ENCODE measurements at places on chromosomes 7 and 10.

GRCh38 chr7:109844362-109844761 is 1246.6 kb upstream of the LRRN3 start:
- no peak for DNase-seq

GRCh38 chr10:126617733-126618132 is 52.8 kb downstream of the C10orf90 start:
- DNase-seq: no peak

DNA sequence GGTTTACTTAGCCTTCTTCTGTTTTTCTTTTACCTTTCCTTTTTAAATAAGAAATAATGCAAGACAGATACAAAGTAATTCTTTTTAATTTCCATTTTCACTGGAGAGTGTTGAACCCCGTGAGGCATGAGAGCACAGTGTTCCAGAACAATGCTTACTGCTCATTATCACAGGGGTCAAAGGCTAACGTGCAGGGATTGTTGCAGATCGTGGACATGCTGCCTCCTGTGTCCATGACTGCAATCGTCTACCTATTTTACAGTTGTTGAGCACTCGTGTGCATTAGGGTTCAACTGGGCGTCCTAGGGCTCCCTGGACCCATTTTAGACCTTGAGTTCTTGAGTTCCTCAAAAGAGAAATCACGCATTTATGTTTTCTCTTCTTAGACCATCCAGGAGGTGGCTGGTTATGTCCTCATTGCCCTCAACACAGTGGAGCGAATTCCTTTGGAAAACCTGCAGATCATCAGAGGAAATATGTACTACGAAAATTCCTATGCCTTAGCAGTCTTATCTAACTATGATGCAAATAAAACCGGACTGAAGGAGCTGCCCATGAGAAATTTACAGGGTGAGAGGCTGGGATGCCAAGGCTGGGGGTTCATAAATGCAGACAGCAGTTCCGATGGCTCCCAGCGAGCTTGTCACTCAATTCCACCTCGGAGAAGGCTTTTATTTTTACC is 124.2 kb downstream of the EGFR start:
- no peak for DNase-seq

GRCh38 chr10:80465451-80465835 is 11.3 kb downstream of the TSPAN14 start:
- no peak for DNase-seq

DNA sequence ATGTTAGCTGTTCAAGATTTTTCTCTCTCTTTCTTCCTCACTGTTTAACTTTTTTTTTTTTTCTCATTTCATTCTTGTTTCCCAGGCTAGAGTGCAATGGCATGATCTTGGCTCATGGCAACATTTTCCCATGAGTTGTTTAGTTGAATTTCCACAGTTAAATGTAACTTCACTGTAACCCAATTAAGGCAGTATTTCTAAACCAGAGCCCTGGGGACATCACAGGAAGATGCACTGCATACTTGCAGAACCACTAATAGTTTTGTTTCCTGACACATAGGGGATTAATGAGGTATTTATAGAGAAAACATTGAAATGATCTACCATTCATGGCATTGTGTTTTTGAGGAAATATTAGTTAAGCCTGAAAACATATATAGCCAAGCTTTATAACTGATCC is 795.6 kb upstream of the GHITM start:
- DNase-seq: no peak

DNA sequence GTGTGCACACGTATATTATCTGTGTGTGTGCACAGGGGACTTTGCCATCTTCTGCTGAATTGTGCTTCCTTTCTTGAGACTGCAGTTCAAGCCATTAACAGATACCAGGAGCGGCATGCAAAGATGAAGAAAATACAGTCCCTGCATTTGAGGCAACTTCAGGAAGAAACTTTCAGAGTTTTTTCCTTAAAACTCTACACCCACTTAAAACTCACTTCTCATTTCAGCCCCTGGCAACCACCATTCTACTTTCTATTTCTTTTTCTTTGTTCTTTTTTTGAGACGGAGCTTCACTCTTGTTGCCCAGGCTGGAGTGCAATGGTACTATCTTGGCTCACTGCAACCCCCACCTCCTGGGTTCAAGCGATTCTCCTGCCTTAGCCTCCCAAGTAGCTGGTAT is 448.9 kb upstream of the ZMIZ1 start:
- no peak for DNase-seq

GRCh38 chr7:40965016-40965415 is 737.9 kb downstream of the INHBA start:
- no peak for DNase-seq

GRCh38 chr10:4382811-4383210 is 443.2 kb upstream of the AKR1E2 start:
- no peak for DNase-seq

GRCh38 chr10:109454691-109455090 is 468.6 kb downstream of the XPNPEP1 start:
- no peak for DNase-seq

- no peak for DNase-seq
These were observed 90.1 kb downstream of the MKI67 start for GRCh38 chr10:128036011-128036615.

GRCh38 chr7:2823130-2823529 is 21.0 kb downstream of the GNA12 start:
- DNase-seq: no peak

GRCh38 chr10:19904202-19904661 is 88.0 kb downstream of the PLXDC2 start:
- no peak for DNase-seq

- DNase-seq: no peak
These were observed 12.1 kb downstream of the AVL9 start for GRCh38 chr7:32507414-32507813.

DNA sequence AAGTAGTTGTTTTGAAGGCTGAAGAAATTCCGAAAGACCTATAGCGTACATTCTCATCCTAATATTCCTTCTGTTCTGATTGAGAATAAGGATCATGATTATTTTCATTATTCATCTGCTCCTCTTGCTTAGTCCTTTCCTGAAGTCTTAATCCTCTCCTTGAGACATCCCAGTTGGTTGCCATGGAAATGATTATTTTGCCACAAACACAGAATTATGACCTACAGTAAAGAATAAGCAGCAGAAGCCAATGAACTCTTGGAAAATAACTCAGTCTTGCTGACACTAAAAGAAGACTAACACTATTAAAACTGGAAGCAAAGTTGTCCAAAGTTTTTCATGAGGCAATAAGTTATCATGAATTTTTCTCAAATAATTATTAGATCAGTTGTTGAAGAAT is 47.8 kb upstream of the JAZF1 start:
- DNase-seq: no peak

GRCh38 chr10:17649836-17650235 is 5.9 kb downstream of the STAM start:
- DNase-seq: no peak

GRCh38 chr7:148505645-148506375 is 84.8 kb upstream of the C7orf33 start:
- DNase-seq: peak; percentile 39

DNA sequence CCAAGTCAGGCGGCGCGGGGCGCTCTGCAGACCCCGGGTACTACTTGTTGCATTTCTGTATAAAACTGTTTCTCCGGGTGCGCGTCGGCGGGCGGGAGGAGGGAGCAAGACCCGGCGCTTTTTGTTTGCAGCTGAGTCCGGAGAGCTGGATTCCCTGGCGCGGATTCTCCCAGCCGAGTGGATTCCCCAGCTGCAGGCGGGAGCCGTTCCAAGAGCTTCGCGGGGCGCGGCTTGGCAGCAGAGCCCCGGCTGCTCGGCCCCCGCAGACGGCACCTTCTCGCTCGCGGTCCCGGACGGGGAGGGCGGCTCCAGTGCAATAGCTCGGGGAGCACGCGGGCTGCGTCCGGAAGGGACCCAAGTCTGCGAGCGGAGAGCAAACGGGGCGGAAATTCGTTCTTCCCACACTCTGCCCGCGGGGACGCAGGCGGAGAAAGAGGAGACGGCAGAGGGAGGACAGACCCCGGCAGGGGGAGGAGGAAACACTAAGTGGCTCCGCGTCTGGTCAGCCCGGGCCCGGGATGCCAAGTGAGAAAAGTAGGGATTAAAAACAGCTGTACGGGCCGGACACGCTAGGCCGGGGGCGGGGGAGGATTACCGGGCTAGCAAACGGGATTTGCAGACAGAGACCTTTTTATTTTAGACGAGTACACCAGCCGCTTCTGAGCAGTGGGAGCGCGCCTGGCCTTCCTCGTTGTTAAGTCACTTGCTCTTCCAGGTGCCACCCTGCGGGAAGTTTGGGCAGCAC is at the start of gene TRIL:
TRIL (minus strand) TSS at position 96 of the 745 bp plus-strand sequence. CDS start 284 bp downstream, outside the sequence.
- peak; percentile 92 for DNase-seq

DNA sequence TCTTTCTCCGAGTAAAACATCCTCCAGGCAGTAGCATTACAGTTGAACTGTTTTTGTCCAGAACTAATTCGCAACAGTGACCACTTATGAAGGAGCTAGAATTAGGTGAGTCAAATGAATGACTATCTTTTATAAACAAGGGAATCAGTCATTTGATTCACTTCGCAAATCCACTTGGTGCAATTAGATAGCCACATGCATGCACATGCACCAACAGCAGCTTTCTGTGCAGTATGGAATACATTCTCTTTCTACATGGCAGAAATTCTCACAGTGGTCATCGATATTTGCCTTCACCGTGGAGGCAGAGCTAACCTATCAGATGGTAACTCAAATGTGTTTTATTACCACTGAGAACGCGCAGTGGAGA is 118.8 kb downstream of the CDK6 start:
- no peak for DNase-seq

GRCh38 chr10:126090443-126090842 is 194.1 kb downstream of the FANK1 start:
- no peak for DNase-seq

DNA sequence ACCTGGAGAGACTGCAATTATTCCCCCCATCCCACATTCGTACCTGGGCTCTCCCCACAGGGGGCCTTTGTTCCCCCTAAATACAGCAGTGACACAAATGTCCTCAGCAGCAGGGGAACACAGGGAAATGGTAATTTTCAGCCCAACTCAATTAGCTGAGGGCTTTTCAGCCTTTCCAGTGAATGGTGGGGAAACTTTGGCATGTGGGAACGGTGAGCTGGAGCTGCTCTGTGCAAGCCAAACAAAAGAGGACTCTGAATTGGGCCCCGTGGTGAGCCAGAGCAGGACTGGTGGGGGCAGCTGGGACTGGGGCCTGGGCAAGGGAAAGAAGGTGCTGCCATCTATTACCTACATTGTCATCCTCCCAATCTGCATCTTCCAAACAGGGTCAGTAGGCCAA is 51.0 kb downstream of the FBXW4 start:
- no peak for DNase-seq

DNA sequence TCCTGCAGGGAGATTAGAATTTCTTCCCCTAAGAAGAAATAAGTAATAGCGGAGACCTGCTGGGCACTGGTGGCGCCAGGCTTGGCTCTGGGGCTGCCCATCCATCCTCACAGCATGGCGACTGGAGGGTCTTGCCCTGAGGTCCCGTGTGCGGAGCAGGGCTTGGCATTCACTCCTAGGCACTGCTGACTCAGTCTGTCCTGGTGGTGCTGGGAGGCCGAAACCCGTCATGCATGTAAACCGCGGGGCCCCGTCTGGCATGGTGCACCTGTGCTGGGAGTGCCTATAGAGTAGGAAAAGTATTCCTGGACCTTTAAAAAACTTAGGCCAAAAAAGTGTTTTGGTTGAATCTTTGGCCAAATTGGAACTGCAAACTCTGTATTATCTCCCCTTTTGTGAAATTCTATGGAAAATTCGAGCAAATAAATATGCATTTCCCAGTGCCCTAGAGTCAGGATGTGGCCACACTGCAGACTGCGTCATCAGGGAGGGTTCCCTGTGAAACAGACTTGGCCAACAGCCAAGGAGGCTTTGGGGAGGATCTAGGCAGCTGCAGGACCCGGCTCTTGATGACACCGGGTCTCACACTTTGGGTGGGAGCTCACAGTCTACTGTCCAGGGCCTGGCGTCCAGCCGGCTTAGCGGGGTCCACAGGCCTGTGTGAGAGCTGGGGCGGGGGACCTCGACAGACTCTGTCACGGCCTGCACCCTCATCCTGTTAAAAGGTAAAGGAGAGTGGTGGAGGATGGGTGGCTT is 122.3 kb downstream of the VIPR2 start:
- DNase-seq: no peak

DNA sequence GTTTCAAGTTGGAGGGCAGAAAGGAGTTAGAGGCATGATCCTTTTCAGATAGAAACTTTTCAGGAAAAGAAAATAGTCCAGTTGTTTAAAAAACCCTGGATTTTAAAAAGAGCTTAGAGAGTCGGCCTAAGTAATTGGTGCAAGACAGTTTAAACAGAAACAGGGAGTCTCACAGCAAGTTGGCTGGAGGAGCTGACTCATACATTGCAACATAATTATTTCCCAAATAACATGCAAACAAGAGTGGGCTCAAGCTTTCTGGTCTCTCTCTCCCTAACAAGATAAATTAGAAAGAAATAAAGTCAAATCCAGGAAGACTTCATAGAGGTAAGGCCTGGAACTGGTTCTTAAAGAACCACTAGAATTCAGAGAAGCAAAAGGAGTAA is 100.3 kb upstream of the AGBL3 start:
- DNase-seq: no peak

DNA sequence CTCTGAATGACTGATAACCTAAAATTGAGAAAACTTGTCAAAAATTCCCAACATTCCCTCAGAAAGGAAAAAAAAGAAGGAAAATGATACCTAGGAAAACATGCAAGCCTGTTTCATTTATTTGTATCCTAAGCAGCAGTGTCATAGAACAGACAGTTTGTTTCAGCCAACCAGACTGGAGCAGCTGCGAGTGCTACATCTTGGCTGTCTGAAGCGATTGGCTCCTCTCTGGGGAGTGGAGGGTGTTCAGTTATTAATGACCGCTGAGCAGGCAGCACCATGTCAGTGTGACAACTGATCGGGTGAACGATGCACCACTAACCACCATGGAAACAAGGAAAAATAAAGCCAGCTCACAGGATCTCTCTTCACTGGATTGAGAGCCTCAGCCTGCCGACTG is at the start of gene LRRN3:
LRRN3 (plus strand) TSS at position 282 of the 400 bp plus-strand sequence. CDS start 31,646 bp downstream, outside the sequence.
- DNase-seq: peak; percentile 73

DNA sequence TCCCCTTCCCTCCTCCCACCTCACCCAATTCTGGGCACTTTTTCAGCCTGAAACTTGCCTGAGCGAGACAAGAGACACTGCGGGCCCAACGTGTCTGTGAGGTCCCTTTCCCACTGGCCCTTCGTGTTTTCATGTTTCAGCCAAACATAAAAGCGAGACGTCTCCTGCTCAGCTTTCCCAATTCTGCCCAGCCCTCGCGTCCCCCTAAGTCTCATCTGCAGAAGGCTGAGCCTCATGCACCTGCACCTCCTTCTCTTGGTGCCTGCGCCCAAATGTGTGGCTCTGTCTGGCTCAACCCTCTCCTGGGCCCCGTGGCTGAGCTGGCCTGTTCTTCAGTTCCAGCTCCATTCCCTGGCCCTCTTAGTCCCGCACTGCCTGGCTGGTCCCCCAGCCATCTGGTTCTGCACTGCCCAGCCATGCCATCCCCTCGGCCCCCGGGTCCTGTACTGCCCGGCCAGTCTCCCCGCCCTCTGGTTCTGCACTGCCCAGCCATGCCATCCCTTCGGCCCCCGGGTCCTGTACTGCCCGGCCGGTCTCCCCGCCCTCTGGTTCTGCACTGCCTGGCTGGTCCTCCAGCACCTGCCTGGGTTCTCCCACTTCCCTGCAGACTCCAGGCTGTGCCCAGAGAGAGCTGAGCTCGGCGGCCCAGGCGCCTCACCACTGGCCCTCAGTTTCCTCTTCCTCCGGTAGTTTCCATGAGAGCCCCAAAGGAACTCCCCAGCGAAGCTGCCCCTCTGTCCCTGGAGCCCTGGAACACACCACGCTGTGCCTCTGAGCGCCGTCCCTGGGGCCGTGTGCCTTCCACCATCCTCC is 224.1 kb downstream of the DNAJB6 start:
- DNase-seq: no peak

All from femur (tissue), 1 donor.